ENCODE measurements at places on chromosomes 5 and 9.

- no peak for DNase-seq
These were observed 427.9 kb upstream of the CLINT1 start for GRCh38 chr5:158286827-158287226.

DNA sequence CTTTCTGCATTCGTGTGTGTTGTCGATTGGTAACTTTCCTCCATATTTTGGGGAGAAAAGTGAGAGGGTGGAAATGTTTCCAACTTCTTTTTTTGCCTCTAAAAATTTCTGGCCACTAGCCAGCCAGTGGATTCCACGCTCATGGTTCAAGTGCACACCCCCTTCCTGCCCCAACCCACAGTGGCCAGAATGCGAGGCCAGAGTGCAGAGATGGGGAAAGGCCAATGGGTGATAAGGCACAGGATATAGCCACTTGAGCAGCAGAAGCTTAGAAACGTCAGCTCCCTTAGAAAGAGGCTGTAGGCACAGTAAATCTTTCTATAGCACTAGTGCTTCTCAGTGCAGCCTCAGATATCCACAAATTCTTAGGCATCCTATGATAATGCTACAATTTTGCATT lies 75.8 kb upstream of the ADRB2 start:
- no peak for DNase-seq

DNA sequence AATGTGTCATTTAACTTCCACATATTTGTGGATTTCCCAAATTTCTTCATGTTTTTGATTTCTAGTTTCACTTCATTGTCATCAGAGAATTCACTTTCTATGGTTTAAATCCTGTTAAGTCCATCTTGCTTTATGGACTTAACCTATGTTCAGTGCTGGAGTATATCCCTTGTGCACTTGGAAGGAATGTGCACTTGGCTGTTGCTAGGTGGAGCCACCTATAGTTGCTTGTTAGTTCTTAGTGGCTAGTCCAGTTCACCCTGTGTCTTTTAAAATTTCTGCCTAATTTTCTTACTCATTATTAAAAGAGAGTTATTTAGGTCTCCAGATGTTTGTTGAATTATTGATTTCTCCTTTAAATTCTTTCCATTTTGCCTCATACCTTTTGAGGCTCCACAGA lies 1472.5 kb upstream of the CDH6 start:
- no peak for DNase-seq

DNA sequence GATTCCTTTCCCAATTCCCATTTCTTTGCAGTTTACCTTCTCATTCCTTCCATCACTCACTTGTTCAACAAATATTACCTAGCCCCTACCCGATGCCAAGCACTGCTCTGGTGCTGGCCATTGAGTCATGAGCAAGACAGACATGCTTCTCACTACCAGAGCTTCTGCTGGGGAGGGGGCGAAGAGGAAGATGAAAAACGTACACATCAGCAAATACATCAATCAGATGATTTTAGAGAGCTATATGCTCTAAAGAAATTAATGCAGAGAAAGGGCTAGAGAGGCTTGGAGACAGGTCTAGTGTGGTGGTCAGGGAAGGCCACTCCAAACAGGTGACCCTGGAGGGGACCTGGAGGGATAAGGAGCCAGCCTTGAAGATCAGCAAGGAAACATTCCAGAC lies 14.4 kb upstream of the FAT2 start:
- no peak for DNase-seq

GRCh38 chr9:98885575-98886295 lies 58.0 kb upstream of the COL15A1 start:
- no peak for DNase-seq

Measured in osteoblast (primary cell).